ENCODE measurements at places on chromosomes 6 and 20. TPM values are rescaled to one million over a fixed set of nuclear protein-coding genes. Genes with fewer than 3 reads are reported as not detected.

Gene VGLL2
- not detected for total RNA-seq

Gene ZSCAN23
- total RNA-seq, result not detected

Gene PAK5
- total RNA-seq, result not detected

Gene MROH8
- 5.7 TPM for total RNA-seq

Gene PNLDC1
- not detected for total RNA-seq

Gene NR2E1
- not detected for total RNA-seq

DNA sequence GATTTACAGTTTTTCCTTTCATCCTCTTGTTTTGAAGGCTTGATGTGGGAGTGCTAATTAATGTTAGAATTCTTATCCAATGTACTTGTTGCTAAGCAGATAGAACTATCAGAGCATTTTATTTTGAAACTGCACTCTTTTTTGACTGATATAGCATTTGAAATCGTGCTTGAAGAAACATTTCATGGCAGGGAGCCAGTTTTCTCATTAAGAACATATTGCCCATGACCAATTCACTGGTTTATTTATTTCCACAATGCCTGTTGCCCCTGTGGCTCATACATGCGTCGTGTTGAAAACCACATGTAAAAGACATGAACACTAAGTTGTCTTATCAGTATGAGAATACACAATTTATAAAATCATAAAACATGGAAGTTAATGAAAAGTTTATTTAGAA lies 479.7 kb upstream of the FLRT3 start:
- no peak for DNase-seq

DNA sequence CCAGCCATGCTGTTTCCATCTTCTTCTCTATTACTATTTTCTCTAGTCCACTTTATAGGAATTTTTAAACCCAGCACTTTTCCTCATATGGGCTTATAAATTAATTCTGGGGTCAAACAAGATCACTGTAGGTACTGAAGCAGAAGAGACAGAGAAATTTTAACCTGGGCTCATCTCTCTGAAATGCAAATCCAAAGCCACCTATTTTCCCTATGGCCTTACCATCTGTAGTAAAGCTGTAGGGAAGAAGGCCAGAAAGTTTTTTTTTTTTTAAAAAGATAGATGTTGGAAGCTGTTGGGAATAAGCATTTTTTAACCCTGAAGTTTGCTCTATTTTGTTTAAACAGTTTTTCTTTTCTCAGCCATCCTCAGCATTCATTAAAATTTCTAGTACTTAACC lies 367.4 kb downstream of the CD109 start:
- DNase-seq, result no peak

- DNase-seq, result no peak
These were observed 19.9 kb downstream of the GLYATL3 start for GRCh38 chr6:49519660-49520059.

- DNase-seq, result peak; percentile 92
These were observed 20.8 kb downstream of the DAAM2 start for GRCh38 chr6:39812853-39813533.

GRCh38 chr6:140833408-140833807 lies 1299.3 kb upstream of the GJE1 start:
- DNase-seq, result no peak

- DNase-seq, result peak; percentile 85
These were observed at the start of gene RALY for GRCh38 chr20:33993576-33994221. RALY (plus strand) TSS chr20:33993911; CDS start chr20:34072075, 78,164 bp downstream.

DNA sequence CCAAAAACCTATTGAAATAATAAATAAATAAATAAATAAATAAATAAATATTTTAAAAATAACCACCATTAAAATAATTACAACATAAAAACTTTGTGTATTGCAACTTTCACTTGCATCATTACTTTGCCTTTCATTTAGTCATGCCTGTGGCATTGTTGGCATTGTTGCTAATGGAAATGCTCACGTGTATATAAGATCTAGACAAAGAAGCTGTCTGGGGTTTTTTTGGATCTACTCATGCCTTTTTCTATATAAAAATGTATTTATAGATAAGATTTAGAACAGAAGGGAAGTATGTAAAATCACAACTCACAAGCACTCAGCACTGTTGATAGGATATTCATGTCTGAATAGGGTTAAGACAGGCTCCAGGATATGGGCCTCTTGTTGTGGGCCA lies 27.9 kb downstream of the GFRA4 start:
- DNase-seq, result no peak

- DNase-seq, result peak; percentile 1
These were observed 41.8 kb upstream of the LAMA4 start for GRCh38 chr6:112296122-112296521.

GRCh38 chr6:3308106-3308505 lies 49.4 kb downstream of the PSMG4 start:
- DNase-seq, result no peak

GRCh38 chr6:88483424-88483823 lies 317.3 kb upstream of the CNR1 start:
- DNase-seq, result no peak

- DNase-seq, result no peak
These were observed 745.4 kb upstream of the ADGRB3 start for GRCh38 chr6:67889682-67889995.

- no peak for DNase-seq
These were observed 77.2 kb downstream of the SSR1 start for GRCh38 chr6:7235712-7236305.

- no peak for DNase-seq
These were observed 7.1 kb downstream of the RPS6KA2 start for GRCh38 chr6:166619912-166620311.

- no peak for DNase-seq
These were observed 32.4 kb upstream of the PBOV1 start for GRCh38 chr6:138250513-138251247.

- DNase-seq, result no peak
These were observed 19.3 kb upstream of the PDE7B start for GRCh38 chr6:135832166-135832565.

GRCh38 chr6:99334526-99335127 lies 14.8 kb downstream of the FAXC start:
- DNase-seq, result peak; percentile 33

- DNase-seq, result no peak
These were observed 18.4 kb downstream of the TTK start for GRCh38 chr6:80022803-80023202.

- no peak for DNase-seq
These were observed 169.3 kb downstream of the PREX1 start for GRCh38 chr20:48658505-48658904.

DNA sequence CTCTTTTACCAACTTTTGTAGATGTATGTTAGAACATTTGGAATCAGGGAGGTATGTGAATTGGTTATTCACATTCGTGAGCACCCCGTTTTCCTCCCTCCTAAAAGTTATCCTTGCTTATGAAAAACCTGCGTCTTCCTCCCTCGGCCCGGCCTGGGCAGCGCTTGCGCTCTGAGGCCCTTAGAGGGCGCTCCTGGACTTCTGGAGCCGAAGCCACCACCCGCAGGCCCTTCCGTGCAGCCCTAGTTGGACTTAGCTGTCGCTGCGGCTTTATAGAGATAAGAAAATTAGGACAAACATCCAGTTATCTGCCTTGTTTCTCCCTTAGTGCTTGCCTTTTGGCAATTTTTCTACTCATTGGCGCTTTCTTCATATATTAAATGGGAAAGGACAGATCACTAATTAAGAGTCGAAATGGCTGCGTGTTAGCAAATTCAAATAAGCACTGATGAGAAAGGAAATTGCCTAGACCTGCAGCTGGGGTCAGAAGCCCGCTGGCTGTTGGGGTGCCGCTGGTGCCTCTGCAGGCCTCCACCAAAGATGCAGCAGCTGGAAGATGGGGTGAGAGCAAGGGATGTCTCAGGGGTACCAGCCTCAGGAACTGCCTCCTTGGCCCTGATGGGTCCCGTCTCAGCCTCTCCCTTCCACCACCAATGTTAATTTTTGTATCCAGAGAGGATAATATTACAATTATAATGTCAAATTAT lies 5.2 kb downstream of the FNDC1 start:
- peak; percentile 87 for DNase-seq

DNA sequence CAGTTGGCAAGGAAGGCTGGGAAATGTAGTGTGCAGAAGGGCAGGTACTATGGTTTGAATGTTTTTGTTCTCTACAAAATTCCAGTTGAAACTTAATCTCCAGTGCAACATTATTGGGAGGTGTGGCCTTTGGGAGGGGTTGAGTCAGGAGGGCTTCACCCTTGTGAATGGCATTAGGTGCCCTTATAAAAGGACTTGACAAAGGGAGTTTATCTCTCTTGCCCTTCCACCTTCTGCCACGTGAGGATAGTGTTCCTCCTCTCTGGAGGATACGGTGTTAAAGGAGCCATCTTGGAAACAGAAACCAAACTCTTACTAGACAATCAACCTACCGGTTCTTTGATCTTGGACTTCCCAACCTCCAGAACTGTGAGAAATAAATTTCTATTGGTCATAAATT lies 82.2 kb upstream of the LRFN2 start:
- no peak for DNase-seq

GRCh38 chr6:134295953-134296553 lies 21.9 kb downstream of the SGK1 start:
- peak; percentile 10 for DNase-seq

- peak; percentile 32 for DNase-seq
These were observed 1.8 kb downstream of the RALGAPA2 start for GRCh38 chr20:20710443-20711315.

DNA sequence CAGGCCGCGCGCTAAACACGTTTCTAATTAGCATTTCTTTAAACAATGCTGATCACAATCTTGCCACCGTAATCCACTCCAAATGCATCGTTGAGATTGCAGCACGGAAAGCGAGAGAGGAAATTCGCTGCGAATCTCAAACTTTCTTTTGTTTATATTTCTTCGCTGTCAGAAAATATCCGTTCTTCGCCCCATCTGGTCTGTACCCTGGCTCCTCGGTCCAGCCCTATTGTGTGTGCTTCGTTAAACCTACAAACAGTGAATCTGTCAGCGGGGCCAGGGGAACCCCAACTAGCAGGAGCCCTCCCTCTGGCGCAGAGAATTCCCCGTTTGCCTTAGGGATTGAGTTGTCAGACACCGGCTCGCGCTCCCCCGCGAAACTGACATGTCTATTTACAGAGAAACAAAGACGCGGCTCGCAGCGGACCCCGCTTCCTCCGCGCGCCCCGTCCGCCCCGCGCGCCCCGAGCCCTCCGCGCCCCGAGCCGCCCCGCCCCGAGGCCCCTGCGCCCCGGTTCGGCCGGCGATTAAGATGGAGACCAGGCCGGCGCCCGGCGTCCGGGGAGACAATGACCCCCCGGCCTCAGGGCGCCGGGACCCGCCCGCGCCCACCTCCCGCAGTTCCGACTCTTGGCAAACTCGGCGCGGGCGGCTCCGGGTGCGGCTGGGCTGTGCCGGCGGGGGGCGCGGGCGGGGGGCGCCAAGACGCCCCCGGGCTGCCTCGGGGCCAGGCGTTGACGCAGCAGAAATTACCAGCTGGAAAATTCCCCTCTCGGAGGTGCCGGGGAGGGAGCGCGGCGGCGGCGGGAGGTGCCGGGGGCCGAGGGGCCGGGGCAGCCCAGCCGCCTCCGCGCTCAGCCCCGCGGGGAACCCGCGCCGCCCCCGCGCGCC lies 874 bp downstream of the ZBTB46 start:
- DNase-seq, result no peak

- no peak for DNase-seq
These were observed 22.8 kb downstream of the SRSF3 start for GRCh38 chr6:36616893-36617521.
